GM03348 (cell line): ENCODE measurements at places on chromosomes 2 and 18.

DNA sequence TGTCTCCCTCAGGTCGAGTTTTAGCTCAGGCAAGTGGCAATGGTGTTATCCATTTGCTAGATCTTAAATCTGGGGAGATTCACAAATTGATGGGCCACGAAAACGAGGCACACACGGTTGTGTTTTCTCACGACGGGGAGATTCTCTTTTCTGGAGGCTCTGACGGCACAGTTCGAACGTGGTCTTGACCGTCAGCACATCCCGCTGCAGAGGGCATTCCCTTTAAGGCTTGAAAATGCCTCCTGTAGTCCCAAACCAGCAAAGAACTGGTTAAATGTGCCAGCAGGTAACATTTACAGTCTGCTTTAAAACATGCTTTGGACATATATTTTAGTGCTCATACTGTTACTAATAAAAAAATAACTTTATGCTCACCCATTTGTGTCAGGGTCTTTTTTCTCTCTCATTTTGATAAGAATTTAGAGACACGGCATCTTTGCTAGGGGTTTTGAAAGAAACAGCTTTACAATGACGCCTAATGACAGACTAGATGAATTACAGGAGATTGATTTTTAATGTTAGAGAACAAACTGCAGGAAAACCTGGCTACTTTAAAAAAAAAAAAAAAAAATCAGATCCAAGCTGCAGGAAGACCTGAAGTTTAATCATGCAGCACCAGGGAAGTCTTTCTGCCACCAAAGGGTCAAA, 602 bp upstream of the VWC2L start:
- no peak for DNase-seq

- no peak for DNase-seq
Observed at GRCh38 chr2:207967121-207967520, 58.2 kb downstream of the PLEKHM3 start.

DNA sequence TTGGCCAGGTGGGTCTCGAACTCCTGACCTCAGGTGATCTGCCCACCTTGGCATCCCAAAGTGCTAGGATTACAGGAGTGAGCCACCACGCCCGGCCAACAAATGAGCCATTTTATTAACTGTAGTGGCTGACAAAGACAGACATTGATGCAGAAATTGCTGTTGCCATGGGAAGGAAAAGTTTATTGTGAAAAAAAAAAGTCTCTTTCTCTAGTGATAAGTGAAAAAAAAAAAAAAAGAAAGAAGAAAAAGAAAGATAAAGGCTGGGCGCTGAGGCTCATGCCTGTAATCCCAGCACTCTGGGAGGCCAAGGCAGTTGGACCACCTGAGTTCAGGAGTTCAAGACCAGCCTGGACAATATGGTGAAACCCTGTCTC, 39.8 kb upstream of the RAB1A start:
- no peak for DNase-seq

- DNase-seq: no peak
Observed at GRCh38 chr2:69685321-69686048, 41.9 kb upstream of the AAK1 start.

GRCh38 chr2:119706221-119706620, 27.2 kb downstream of the TMEM177 start:
- no peak for DNase-seq

DNA sequence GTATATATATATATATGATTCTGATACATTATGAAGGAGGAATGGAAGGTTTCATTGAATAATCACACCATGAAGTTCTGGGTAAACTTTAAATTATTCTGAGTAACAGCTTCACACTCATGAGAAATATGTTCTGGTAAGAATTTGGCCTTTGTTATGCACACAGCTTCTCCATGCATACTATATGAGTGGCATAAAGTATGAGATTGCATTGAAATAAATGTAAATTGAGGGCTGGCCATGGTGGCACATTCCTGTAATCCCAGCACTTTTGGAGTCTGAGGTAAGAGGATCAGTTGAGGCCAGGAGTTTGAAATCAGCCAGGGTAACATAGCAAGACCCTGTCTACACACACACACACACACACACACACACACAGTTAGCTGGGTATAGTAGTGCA, 50.0 kb upstream of the ARL5A start:
- no peak for DNase-seq

DNA sequence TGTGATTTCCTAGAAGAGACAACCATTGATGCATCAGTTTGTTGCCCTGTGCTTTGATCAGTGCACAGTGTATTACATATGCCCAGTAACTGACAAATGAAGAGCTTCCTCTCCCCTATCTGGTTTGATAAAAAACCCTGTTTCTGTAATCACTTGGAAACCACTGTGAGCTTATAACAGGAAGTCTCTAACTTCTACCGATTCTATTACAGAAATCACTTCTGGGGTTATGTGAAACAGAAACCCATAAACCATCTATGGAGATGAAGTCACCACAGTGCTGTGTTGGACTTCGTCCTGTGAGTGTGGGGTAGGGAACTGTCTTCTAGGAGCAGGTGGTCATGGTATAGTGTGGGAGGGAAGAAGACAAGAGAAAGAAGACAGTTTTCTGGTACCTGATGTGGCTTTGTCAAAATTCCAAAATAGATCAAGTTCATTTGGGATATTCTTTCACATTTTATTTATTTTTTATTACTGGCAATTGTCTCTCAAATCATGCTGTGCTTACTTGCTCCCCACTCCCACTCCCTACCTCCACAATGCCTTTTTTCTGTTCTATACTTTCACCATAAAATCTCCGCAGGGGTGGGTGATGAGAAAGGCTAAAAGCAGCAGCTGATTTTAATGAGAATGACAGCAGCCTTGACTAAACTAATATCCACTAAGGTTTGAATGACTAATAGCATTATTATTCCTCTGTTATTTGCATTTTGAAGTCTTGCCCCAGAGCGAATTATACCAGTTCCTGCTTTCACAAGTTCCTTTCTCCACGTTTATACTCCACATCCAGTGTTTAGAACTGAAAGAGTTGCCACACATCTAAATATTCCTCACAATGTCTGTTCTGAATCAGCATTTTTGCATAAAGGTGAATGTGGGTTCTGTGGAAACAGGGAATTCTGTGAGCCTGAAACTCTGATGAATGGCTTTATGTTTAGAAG, 41.7 kb upstream of the RND3 start:
- peak; percentile 69 for DNase-seq

DNA sequence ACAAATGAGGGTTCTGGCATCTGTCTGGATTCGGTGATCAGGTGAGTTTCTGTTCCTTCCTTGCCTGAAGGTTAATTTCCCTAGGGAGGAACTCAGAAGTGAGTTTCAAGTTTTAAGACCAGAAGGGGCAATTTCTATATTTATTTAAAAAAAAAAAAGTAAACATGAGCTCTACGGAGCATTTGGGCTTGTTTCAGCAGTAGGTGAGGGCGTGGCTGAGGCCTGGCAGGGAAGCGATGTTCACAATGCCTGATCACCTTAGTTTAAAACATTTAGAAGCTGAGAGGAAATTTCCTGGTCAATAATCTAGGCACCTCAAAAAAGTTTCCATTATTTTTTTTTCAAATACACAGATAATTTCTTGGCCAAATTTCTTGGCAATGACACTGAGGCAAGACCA, 629.1 kb downstream of the DPP10 start:
- no peak for DNase-seq

DNA sequence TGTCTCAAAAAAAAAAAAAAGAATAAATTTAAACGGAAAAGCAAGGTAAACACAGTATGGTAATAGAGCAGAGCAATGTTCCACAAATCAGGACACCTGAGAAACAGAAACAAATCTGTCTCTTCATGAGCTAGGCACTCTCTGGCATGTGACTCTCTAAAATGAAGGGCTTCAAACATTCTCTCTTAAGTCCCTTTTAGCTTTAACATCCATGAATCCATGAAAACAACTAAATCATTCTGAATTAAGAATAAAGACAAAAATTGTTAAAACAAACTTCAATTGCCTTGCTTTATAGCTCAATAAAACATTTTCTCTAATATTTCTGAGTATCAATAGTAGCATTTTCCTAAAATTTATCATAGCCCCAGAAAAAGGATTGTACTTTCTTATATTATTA, 132.1 kb downstream of the NBAS start:
- no peak for DNase-seq

DNA sequence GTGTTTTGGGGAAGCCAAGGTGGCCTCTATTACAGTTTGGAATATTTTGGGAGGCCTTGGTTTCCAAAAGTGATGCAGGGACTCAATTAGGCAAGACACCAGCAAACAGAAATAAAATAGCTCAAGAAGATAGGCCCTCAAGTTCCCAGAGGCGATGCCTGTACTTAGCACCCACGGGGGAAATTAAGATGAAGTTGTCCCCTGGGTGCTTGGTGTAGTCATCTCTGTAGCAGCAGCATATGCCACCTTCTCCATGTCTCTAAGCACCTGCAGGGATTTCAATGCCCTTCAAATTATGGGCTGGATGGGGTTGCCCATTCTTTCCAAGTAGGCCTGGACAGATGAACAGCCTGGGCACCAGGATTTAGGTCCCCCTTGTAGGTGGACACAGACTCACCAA, 185.0 kb downstream of the CTIF start:
- DNase-seq: no peak

GRCh38 chr2:16791496-16791895, 125.9 kb upstream of the CYRIA start:
- DNase-seq: no peak

DNA sequence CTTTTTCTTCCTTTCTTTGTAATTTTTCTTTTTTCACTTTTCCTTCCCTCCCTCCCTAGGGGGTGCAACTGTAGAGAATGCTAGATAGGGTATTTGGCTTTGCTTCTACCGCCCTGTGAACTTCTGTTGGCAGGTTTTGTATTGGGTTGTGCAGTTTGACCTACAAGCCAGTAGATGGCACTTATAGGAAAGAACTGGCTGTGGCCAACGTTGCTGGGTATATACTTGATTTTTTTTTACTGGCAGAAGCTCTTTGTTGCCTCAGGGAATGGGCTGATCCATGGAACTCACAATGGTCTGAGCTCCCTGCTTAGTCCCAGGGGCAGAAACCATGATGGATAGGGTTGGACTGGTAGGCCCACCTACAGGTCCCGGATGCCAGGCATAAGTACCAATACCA, 1019.5 kb upstream of the LRRTM1 start:
- no peak for DNase-seq

GRCh38 chr2:69013142-69013839, at the start of gene ANTXR1:
TSS of gene ANTXR1 (plus strand) at chr2:69013179. CDS start at chr2:69013500, 321 bp downstream.
- peak; percentile 87 for DNase-seq

DNA sequence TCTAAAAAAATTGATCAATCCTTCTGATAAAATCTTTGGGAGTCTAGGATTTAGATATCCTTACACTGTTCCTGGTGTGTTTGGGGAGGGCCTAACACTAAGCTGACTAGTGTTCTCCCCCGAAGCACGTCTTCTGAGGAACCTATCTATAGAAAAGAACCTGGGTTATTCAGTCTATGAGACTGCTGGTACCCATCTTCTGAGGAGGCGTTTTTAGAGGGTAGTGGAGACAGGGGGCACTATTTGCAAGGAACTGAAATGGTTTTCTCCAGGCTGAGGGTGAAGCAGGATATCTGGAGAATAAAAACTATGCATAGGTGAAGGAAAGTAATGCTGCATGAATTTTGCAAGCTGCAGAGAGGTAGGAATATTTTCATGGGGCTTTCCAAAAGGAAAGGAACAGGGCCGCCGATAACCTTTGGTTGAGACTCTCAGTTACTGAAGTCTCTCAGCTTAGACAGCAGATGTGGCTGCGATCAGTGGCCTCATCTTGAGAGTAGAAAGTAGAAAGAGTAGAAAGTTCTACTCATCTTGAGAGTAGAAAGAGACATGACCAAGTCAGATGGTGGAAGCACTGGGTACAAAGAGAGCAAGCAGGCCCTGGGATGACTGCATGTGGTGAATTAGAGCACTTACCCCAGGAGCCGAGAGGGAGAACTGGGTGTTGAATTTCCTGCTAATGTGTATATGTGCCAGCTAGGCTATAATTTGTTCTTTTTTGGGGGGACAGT, 31.8 kb upstream of the KCNE4 start:
- no peak for DNase-seq

DNA sequence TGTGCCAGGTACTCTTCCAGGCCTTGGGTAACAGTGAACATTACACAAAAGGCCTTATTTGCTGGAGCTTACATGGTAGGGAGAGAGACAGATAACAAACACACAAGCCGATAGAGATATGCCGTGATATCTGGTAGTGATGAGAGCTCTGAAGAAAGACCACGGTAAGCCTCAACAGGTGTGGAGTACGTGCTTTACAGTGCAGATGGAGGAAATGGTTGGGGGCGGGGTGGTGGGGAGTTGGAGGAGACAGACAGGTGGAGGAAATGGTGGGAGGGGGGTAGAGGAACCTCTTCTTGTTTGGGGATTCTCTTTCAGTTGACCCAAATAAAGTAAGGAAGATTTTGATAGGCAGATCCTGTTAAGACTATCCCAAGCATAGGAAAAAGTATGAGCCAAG, 141.1 kb upstream of the ALPP start:
- DNase-seq: no peak

DNA sequence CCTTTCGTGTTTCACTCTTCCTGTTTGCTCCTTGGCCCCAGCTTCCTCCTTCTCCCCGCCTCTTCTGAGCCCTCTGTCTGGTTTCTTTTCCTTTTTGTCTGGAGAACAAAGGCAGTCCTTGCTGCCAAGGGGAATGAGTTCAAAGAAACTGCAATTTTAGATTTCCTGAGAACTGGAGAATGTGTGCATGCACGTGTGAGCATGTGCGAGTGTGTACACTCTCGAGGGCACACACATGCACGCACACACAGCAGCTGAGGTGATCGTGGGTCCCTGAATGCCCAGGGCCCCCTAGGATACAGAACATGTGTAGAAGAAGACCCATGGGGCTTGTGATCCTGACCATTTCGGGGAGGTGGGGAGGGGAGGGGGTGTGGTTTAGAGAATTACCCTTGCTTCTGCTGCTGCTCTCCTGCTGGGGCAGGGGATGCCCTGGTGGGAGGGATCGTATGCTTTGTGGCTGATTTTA, 151.8 kb downstream of the DYSF start:
- no peak for DNase-seq

DNA sequence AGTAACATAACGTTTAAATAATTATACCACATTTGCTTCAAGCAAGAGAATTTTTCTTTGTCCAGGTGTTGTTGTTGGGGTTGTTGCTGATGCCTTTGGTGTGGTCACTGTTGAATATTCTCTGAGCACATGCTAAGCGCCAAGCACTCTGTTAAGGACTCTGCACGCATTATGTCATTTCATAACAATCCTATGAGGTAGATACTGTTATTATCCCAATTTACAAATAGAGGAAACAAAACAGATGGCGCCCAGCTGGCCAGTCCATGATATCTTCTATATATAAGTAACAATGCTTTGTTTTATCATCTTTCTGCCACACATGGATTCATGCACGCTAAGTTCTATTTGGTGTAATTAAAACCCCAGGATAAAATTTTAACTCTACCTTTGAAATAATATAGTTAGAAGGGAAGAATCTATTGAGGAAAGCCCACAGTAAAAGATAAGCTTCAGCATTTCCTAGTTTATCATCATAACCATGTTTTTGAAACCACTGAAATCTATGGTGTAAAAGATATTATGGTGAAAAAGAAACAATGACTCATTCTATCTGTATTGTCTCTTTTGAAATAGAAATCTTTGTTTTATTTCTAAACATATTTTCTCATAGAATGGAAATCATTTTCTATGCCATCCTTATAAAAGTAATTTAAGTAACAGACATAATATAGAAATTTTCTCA, 199.7 kb downstream of the PID1 start:
- peak; percentile 17 for DNase-seq
